Adipocyte (in vitro differentiated cells): ENCODE measurements at places on chromosomes 3 and 15.

DNA sequence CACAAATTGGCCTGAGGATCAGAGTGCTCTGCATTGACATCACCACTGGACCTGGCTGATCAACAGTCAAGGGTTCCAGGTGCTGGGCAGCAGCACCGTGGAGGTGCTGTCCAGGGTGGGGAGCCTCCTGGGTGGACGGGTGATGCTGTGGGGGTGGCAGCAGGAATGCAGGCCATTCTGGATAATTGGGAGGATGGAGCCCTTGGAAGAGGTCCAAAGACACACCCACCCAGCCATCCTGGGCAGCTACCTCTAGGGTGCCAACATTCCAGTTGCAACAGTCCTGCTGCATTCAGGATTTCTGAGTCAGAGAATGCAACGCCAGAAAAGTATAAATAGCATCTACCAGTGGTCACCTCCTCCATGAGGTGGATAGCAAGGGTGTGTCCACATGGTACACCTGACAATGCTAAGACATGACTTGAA is 26.8 kb downstream of the STARD5 start:
- DNase-seq, result peak; percentile 37

- no peak for DNase-seq
Measured at GRCh38 chr3:39372833-39373232, 10.3 kb upstream of the SLC25A38 start.

DNA sequence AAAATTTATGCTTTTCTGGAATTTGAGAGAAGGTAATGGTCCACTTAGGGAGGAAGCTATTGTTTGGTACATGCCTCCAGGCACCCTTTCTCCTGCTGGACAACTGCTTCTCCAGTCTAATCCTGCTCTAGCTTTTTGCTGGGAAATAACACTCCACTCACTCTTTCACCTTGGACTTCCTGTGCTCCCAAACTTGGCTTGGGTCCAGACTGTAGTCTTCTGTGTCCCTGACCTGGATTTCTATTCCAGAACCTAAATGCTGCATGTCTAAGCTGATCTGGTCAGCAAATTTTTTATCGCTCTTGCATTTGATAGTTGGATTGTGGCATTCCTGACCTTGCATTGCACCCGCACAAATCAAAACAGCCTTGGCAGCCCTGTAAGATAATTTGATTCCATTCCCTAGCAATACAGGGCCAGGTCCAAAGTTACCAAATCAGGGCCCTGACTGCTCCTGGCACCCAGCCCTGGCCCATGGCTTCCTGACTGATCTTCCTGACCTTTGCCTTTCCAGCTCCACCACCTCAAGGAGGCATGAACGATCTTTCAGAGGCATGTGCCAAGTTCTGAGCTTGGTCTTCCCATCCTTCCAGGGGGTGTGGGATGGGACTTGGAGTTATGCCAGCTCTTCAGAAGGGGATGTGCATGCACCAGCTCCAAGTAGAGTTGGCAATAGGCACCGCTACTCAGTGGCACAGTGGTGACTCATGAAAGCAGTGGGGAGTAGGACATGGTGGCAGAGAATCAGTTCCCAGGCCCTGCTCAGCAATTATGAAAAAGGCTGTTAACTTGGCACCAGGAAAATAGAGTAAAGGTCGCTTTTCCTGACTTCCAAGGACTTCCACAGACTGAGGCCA is 43.9 kb upstream of the GOLGA8J start:
- DNase-seq, result no peak

GRCh38 chr3:103437883-103438282 is 1003.1 kb downstream of the ZPLD1 start:
- DNase-seq, result no peak

DNA sequence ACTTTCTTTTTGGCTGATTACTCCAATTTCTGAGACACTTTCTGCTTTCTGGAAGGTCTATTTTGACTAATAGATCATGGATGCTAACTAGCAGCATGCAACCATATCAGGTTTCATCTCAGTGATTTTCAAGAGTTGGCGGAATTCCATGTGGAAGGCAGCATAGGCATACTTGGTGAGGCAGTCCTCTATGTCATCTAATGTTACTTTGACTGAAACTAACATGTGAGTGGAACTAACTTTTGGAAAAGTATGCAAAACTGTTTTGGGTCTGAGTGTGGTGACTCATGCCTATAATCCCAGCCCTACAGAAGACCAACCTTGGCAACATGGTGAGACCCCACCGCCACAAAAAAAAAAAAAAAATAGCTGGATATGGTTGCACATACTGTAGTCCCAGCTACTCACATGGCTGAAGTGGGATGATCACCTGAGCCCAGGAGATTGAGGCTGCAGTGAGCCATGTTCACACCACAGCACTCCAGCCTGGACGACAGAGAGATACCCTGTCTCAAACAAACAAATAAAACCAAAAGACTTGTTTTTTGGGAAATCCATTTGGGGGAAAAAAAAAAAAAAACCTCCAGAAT is 1033.7 kb downstream of the ROBO1 start:
- DNase-seq, result peak; percentile 82

DNA sequence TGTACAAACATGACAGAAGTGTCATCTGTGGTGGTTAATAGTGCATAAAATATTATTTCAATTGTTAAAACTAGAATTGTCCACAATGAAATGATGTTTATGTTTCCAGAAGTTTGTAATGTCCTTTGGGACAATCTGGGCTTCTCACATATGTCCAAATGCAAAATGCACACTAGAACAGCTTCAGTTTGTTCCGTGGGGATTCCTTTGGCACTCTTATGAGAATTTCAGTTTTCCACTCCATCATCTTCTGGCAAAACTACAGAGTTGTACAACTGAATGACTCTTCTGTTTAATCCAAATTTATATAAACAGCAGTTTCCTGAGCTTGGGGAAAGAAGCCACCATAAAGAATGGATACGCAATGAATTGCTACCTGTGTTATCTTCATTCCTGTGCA is 2.0 kb upstream of the OR5H6 start:
- no peak for DNase-seq

DNA sequence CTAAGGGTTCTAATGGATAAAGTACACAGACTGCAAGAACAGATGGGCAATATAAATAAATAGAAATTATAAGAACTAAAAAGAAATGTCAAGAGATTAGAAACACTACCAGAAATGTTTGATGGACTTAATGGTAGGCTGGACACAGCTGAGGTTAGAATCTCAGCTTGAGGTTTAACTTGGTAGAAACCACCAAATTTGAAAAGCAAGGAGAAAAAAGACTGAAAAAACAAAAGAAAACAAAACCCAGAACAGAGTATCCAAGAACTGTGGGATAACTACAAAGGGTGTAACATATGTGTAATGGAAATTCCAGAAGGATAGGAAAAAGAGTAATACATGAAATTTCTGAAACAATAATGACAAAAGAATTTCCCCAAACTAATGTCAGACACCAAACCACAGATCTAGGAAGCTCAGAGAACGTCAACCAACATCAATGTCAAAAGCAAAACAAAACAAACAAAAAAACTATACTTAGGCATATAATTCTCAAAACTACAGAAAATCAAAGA is 35.0 kb downstream of the RFX7 start:
- DNase-seq, result peak; percentile 37

DNA sequence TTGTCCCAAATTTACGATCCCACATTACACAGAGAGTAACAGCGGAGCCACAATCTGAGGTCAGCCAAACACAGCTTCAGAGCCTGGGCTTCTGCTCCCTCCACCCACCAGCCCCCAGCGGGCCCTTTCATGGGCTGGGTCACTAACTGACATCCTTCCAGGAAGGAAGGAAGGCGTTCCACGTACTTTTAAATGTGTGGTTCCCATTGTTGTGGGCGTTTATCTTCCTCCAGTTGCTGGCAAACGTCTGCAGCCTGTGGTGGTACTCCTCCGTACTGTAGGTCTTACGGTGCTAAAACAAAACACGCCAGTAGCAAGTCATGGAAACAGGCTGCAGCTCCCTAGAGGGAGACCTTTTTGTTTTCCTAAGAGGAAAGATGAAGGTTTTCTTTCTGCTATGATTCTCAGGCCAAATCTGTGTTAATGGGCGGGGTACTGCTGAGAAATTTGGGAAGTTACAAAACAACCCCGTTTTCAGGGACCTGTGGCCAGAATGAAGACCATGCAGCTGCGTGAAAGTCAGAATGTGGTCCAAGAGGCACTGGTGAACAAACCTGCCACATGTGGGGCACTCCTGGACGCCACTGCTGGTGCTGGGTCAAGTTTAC is 7.6 kb downstream of the CTSH start:
- DNase-seq, result no peak

GRCh38 chr3:117964814-117965213 is 1069.8 kb downstream of the IGSF11 start:
- no peak for DNase-seq

DNA sequence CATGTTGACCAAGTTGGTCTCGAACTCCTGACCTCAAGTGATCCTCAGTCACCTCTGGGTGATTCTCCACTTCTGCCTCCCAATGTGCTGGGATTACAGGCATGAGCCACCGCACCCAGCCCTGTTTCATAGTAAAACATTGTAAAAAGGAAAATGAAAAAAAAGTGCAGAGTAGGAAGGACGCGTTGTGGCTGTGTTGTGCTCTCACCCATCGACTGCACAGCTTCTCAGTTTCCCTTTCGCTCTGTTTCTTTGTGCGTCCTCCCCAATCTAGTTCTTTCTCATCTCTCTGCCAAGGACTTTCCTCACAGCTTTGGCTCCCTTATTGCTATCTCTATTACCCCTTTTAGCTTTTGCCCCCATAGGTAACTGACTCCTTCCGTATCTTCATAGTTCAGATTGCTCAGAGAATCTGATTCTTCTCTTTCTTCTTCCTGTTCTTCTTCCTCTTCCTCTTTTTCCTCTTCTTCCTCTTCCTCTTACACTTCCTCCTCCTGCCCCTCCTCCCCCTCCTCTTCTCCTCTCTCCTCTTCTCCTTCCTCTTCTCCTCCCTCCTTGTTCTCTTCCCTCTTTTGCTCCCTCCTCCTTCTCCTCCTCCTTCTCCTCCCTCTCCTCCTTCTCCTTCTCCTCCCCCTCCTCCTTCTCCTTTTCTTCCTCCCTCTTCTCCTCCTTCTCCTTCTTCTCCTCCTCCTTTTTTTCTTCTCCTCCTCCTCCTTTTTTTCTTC is 81.1 kb upstream of the VGLL4 start:
- no peak for DNase-seq
